A549 treated with AZD2906 at 1 μM for 4 hours (cell line): ENCODE measurements at places on chromosomes 12 and 14. TPM values are rescaled to one million over a fixed set of nuclear protein-coding genes. Genes with fewer than 3 reads are reported as not detected.

Gene KCNC2
- not detected in 5 replicates for total RNA-seq

Gene NANOG
- total RNA-seq, result 0.03 to 0.19 TPM (median 0.07 TPM) in 3 of 5 replicates, not detected in the others

Gene ENDOU
- total RNA-seq, result 0.02 to 0.07 TPM (median 0.05 TPM) in 4 of 5 replicates, not detected in the other

Gene NFE2
- total RNA-seq, result 0.03 to 0.08 TPM (median 0.07 TPM) in 4 of 5 replicates, not detected in the other

Gene BATF
- total RNA-seq, result 0.11 TPM in 1 of 5 replicates, not detected in the others

Gene KRT74
- 0.02 to 0.03 TPM in 2 of 5 replicates, not detected in the others for total RNA-seq

Gene SLC25A47
- not detected in 5 replicates for total RNA-seq

Gene AJUBA
- 31.9 to 40.2 TPM (median 34.0 TPM) in 5 replicates for total RNA-seq

Gene ANKRD33
- 0.05 to 0.11 TPM (median 0.07 TPM) in 4 of 5 replicates, not detected in the other for total RNA-seq

Gene ACVRL1
- 0.08 to 0.35 TPM (median 0.15 TPM) in 5 replicates for total RNA-seq

Gene NINJ2
- total RNA-seq, result 0.41 to 0.74 TPM (median 0.61 TPM) in 5 replicates

Gene POTEG
- total RNA-seq, result not detected in 5 replicates

Gene TFCP2
- total RNA-seq, result 17.9 to 19.3 TPM (median 18.7 TPM) in 5 replicates

Gene PRR4
- 0.80 to 3.2 TPM (median 2.3 TPM) in 5 replicates for total RNA-seq

Gene C12orf54
- not detected in 5 replicates for total RNA-seq

Gene CD163
- 0.03 to 0.06 TPM (median 0.06 TPM) in 3 of 5 replicates, not detected in the others for total RNA-seq

Gene KCNJ8
- 0.22 to 0.33 TPM (median 0.24 TPM) in 5 replicates for total RNA-seq

Gene P3H3
- total RNA-seq, result 22.2 to 28.3 TPM (median 26.4 TPM) in 5 replicates

Gene HCAR2
- 0.03 to 0.06 TPM (median 0.06 TPM) in 5 replicates for total RNA-seq

Gene SERPINA12
- total RNA-seq, result 0.08 TPM in 1 of 5 replicates, not detected in the others

Gene AGAP2
- total RNA-seq, result 0.09 to 0.23 TPM (median 0.16 TPM) in 5 replicates

Gene NR1H4
- 0.07 to 0.11 TPM (median 0.09 TPM) in 5 replicates for total RNA-seq

Gene SERPINA9
- 0.07 to 0.09 TPM in 2 of 5 replicates, not detected in the others for total RNA-seq

Gene BRI3BP
- 17.5 to 19.5 TPM (median 18.0 TPM) in 5 replicates for total RNA-seq

Gene OTX2
- total RNA-seq, result not detected in 5 replicates

Gene EID3
- 4.8 to 7.8 TPM (median 5.5 TPM) in 5 replicates for total RNA-seq

Gene HDAC7
- total RNA-seq, result 51.2 to 68.0 TPM (median 63.8 TPM) in 5 replicates

Gene SYCP3
- 0.10 to 0.13 TPM (median 0.13 TPM) in 3 of 5 replicates, not detected in the others for total RNA-seq

Gene VRTN
- 0.02 to 0.03 TPM in 2 of 5 replicates, not detected in the others for total RNA-seq

Gene ASCL1
- total RNA-seq, result not detected in 5 replicates

Gene PXMP2
- total RNA-seq, result 22.0 to 32.8 TPM (median 31.4 TPM) in 5 replicates

Gene KLRC3
- total RNA-seq, result 0.10 to 0.24 TPM (median 0.22 TPM) in 3 of 5 replicates, not detected in the others

Gene PLXNC1
- 0.06 to 0.15 TPM (median 0.10 TPM) in 5 replicates for total RNA-seq

Gene CELA1
- total RNA-seq, result not detected in 5 replicates

Gene SYNE3
- total RNA-seq, result 0.53 to 0.87 TPM (median 0.72 TPM) in 5 replicates

Gene LRP1-AS
- total RNA-seq, result not detected in 5 replicates

Gene CFAP54
- total RNA-seq, result 0.98 to 1.5 TPM (median 1.1 TPM) in 5 replicates

Gene SERPINA1
- 1.1 to 3.0 TPM (median 2.4 TPM) in 5 replicates for total RNA-seq
